ENCODE measurements at places on chromosomes 4 and X.
A peak's percentile ranks its signal among the peaks of the same experiment; 100 is the strongest.

DNA sequence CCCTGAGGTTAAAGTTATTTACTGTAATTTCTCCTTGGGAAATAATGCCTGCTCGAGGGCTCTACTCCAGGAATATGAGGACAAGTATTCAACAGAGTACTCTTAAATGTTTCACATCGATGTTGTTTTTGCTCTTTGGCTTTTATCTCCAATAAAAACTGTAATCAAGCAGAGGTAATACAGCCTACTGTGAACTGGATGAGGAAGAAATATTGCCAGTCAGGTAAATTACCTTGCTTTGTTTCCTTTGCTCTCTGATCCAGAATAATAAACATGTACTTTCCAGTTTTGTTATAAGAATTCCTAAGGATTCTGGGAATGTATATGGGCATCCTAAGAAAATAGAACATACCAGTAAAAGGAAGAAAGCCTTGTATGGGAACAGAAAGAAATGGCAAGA lies 60.4 kb downstream of the FNIP2 start:
- DNase-seq: no peak

DNA sequence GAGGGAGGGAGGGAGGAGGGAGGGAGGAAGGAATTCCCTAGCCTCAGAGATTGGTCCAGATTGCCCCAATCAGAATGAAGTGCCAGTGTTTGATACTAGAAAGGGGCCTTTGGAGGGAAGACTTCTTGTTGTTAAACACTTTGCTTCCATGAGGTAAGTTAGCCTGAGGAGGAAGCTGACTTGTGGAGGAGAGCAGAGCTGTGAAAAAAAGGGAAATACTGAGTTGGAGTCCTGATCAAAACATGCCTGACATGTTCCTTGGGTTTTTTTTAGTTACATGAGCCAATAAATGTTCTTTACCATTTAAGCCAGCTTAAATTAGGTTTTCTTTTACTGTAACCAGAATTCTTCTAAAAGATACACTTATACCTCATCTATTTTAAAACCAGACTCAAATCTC lies 57.6 kb downstream of the GSX2 start:
- no peak for DNase-seq

- DNase-seq: no peak
These were observed 86.7 kb upstream of the TECRL start for GRCh38 chr4:64495946-64496345.

- DNase-seq: peak; percentile 49
These were observed 68.7 kb downstream of the SUPT20HL2 start for GRCh38 chrX:24245202-24245601.

DNA sequence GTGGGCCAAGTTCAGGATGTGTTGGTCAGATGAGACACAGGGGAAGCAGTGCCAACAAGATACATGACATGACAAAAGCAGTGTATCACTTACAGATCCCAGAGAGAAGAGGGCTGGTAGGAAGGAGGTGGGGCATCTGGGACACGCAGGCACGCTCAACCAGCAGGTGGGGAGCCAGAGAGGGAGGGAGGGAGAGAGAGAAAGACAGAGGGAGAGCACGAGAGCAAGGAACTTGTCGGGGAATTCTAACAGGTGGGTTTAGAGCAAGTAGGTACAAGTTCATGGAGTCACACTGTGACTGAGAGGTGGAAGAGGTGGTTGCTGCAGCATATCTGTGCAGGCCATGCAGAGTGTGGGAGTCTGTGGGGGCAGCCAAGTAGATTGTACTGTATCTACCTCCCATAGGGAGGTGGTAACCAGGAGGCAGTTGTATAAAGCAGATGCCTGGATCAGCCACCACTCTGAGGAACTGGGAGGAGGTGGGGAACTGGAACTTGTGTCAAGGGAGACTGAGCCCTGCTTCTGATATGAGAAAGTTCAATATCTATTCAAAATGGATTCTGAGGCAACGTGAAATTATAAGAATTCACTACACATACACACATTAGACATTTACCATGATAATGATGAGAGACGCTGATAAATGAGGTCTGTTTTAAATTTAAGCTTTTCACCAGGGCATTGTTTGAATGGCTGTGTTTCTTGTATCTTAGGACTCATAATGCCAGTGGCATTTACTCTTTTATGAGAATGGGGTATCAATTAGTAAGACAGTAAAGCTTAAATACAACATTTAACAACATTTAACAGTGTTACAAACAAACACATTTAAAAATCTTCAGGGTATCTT lies 43.7 kb downstream of the BBS12 start:
- no peak for DNase-seq

- DNase-seq: no peak
These were observed 45.0 kb upstream of the NKX1-1 start for GRCh38 chr4:1451106-1451751.

DNA sequence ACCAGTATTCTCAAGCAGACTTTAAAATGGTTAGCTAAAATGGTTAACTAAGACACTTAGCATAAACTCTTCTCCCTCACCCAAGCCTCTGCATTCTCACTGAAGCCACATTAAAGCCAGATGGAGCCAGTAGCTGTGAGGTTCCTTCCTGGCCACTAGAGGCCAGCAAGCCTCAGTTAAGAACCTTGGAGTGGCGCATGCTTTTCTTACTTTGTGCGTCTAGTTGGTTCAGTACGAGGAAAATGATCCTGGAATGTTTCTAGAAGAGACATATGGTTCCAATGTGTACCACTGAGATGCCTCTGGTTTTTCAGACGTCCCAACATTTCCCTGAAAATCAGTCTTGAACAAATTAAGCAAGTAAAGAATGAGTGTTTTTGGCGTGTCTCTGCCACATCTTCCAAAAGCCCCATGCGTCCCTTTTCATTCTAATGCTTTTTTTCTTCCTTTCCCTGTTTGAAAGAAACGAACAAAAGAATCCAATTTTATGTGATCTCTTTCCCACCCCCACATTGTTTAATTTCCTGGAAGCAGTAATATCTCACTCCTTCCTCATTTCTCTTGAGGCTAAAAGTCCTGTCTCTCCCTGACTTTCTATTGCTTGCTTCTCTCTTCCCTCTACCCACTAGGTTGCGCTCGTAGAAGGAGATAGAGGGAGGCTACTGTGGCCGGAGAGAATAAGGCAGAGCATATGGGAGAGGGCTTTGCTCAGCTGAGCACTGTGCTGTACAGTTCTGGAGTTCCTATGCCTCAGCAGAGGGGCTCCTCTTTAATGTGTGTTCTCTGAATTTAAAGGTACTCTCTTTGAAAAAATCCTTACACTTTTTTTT lies 82.9 kb upstream of the TAB3 start:
- peak; percentile 29 for DNase-seq

GRCh38 chr4:152536545-152537182 lies 772 bp upstream of the FBXW7 start:
- DNase-seq: peak; percentile 7

GRCh38 chr4:67879486-67879885 lies 4.3 kb downstream of the TMPRSS11D start:
- no peak for DNase-seq

- DNase-seq: peak; percentile 44
These were observed 421 bp downstream of the MECP2 start for GRCh38 chrX:154097003-154097588.

DNA sequence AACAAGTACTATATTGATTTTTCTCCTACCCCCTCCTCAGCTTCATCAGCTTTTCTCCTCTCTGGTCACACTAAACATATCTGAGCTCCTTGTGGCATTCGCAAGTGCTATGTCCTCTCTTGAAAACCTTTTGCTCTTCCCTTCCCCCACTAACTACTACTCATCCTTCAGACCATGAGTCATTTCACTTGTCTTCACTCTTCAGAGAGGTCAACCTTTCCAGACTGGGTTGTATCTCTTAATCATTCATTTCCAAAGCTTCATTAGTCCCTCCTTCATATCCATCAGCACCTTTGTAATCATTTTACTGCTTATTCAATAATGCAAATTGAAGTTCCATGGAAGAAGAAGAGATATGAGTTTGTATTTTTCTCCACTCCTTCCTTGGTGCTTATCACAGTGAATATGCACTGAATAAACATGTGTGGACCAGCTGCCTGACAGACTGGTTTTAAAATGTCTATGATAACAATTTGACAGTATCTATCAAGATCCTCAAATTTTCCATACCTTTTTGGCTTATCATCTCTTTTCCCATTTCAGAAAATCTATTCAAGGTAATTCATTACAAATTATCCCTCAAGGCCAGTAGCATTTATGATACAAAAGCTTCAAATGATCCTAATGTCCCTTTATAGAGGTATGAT lies 28.4 kb downstream of the DDX60L start:
- DNase-seq: peak; percentile 22

- DNase-seq: no peak
These were observed 120.9 kb downstream of the BEND2 start for GRCh38 chrX:18099745-18100144.

- DNase-seq: no peak
These were observed 295.8 kb downstream of the MAGEB5 start for GRCh38 chrX:26511589-26512363.

DNA sequence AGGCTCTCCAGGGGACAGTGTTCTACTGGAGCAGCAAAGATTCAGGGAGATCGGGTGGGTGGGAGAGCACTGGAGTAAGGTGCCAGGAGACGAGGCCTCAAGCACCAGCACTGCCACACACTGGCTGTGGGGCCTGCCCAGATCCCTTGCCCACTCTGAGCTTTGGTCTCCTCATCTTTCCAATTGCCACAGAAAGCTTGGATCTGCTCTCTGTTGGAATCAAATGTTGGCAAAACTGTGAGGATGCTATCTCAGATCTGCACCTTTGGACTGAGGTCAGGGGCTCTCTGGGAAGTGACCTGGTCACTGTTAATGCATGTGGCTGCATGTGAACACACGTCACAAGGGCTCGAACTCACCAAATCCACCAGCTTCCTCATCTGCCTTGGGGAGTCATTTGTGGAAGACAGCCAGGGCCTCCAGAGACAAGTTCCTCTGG lies 1.3 kb downstream of the RIPPLY1 start:
- no peak for DNase-seq

DNA sequence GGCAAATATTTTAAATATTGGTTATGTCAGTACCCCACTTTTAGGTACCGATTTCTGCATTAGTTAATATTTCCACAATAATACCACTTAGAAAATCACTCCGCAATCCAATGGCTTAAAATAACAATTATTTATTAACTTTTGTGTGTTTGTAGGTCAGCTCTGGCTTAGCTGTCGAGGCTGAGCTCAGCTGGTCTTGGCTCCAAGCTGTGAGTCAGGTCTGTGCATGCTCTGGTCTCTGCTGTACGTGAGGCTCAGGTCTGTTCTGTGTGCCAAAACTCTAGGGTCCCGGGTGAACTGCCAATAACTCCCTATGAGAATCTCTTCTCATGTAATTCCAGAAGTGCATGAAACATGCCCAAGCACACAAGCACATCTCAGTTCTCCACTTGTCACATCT lies 245.8 kb upstream of the GK2 start:
- no peak for DNase-seq

- DNase-seq: no peak
These were observed 412.1 kb upstream of the RASGEF1B start for GRCh38 chr4:81883530-81884450.

DNA sequence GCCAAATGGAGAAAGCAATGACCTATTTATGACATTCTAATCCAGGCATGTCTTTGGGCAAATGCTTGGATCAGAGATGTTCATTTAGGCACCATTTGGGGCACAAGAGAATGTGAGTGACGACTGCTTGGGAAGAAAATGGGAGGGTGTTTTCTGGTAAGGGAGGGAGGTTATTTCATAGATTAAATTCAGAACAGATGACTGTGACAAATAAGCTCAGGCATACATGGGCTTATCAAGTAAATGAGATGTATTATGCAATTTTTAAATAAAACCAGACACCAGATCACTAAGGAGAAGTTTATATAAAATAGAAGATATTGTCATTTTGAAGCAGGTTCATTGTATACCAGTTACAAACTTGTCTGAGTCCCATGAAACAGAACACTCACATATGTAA lies 71.4 kb upstream of the UGT8 start:
- DNase-seq: no peak

GRCh38 chr4:137283737-137284136 lies 248.6 kb downstream of the PCDH18 start:
- DNase-seq: no peak

- no peak for DNase-seq
These were observed 81.0 kb downstream of the SHROOM2 start for GRCh38 chrX:9867226-9867625.

GRCh38 chr4:77158487-77158861 lies 1.5 kb downstream of the CCNG2 start:
- no peak for DNase-seq

- no peak for DNase-seq
These were observed 1.6 kb upstream of the EXOC1 start for GRCh38 chr4:55851885-55852284.

DNA sequence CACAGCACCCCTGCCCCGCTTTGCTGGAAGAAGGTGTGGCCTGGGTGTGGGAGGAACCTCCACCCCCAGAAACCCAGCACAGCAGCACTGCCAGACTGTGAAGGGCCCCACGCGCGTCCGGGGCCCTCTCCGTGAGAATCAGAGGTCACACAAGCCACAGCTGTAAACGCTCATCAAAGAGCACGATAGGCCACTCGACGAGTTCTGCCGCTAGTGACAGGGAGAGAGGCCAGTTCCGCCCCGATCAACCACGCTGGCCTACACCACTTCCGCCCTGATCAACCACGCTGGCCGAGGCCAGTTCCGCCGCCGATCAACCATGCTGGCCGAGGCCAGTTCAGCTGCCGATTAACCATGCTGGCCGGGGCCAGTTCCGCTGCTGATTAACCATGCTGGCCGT lies 25.9 kb upstream of the ADRA2C start:
- DNase-seq: no peak

- peak; percentile 64 for DNase-seq
These were observed 37.1 kb upstream of the HERC6 start for GRCh38 chr4:88341227-88342192.

DNA sequence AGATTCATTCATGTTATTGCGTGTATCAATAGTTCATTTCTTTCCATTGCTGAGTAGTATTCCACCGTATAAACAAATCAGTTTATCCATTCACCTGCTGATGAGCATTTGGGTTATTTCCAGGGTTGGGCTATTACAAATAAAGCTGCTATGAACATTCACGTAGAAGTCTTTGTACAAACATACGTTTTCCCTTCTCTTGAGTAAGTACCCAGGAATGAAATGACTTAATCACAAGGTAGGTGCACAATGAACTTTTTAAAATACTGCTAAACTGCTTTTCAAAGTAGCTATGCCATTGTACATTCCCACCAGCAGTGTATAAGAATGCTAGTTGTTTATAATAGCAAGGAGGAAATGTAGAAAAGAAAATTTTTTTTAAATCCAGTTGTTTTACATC lies 35.9 kb downstream of the SYTL4 start:
- DNase-seq: no peak

DNA sequence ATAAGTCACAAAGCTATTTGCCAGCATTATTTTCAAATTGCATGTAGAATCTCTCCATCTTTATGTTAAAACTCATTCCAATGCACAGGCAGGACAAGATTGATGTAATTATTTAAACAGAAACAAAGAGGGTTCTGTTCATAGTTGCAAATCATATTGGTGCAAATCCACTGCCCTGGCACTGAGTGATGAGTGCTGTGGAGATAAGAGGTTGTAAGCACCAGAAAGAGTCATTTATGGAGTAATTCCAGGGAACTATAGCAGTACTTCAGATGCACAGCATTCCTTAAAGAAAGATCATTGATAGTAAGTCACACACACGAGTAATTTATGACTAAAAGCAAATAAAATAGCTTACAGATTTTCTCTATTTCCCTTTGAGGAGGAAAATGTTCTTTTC lies 337.7 kb upstream of the CTSO start:
- peak; percentile 70 for DNase-seq

All from fibroblast of skin of left quadriceps (primary cell).